Hepatocyte (in vitro differentiated cells): ENCODE measurements at places on chromosomes 11 and 22. TPM values are rescaled to one million over a fixed set of nuclear protein-coding genes. Genes with fewer than 3 reads are reported as not detected.
A peak's percentile ranks its signal among the peaks of the same experiment; 100 is the strongest.

- H3K27ac ChIP-seq, result peak overlapping the region; percentile 51
- peak overlapping the region; percentile 19 for H3K4me3 ChIP-seq
- H3K36me3 ChIP-seq, result no peaks in the 10 kb centered on the region
- no peaks in the 10 kb centered on the region for H3K27me3 ChIP-seq
- peak; percentile 57 for DNase-seq
These were observed 67.9 kb upstream of the WNT7B start for GRCh38 chr22:46044621-46045458.

DNA sequence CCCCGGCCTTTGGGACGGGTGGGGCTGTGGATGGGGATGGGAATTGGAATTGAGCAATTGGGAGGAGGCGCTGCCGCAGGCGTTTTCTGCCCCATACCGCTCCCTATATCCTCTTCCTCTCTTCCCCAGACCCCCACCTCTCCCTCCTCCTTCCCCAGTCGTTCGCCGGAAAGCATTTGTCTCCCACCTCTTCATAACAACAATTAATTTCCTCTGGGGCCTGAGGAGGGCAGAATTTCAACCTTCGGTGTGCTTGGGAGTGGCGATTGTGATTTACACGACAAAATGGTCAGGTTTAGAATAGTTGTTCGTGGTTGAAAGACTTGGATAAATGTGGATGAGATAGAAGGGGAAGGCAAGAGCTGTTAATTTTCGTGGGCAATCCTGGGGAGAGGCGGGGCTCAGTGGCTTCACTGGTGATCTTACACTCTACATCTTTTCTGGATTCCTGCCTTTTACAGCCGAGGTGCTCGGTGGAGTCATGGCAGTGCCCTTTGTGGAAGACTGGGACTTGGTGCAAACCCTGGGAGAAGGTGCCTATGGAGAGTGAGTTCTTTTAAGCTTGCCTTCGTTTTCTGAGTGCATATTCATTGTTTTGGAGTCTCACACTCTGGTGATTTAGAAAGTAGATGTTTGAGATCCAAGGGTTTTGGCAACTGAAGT is 1.5 kb downstream of the CHEK1 start:
- peaks cover 7% of the 10 kb centered on the region for H3K4me1 ChIP-seq
- H3K4me3 ChIP-seq, result peak overlapping the region; percentile 86
- peak; percentile 64 for DNase-seq
- no peaks in the 10 kb centered on the region for H3K27me3 ChIP-seq

DNA sequence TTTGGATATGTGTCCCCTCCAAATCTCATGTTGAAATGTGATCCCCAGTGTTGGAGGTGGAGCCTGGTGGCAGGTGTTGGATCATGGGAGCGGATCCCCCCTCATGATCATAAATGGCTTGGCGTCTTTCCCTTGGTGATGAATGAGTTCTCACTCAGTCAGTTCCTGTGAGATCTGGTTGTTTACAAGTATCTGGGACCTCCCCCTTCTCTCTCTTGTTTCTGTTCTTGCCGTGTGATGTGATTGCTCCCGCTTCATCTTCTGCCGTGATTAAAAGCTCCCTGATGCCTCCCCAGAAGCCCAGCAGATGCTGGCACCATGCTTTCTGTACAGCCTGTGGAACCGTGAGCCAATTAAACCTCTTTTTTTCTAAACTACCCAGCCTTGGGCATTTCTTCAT is 102.2 kb downstream of the SEZ6L start:
- DNase-seq, result no peak
- H3K4me1 ChIP-seq, result no peaks in the 10 kb centered on the region
- H3K27ac ChIP-seq, result no peak overlapping the region
- no peaks in the 10 kb centered on the region for H3K36me3 ChIP-seq

The IL10RA gene
- 0.90 and 1.5 TPM in 2 replicates for polyA plus RNA-seq

The SEZ6L gene
- polyA plus RNA-seq, result 0.44 and 0.66 TPM in 2 replicates

The SPI1 gene
- 2.0 and 3.3 TPM in 2 replicates for polyA plus RNA-seq
